ENCODE measurements at places on chromosomes 6 and 20.
A peak's percentile ranks its signal among the peaks of the same experiment; 100 is the strongest.

DNA sequence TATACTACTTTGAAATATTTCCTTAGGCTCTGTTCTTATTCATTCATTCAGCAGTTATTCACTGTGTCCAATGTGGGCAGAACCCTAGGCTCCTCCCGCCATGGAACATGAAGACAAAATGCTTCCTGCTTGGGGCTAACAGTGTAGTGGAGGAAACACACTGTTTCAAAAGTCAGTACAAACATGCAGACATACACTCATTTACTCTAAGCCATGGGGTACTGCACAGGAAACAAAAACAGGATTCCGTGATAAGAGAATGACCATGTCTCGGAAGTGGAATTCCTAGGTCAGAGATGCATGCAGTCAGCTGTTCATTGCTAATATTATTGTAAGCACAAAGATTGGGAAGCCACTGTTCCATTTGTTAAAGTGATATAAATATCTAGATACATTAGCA, 18.4 kb upstream of the FAM209A start:
- DNase-seq = no peak

DNA sequence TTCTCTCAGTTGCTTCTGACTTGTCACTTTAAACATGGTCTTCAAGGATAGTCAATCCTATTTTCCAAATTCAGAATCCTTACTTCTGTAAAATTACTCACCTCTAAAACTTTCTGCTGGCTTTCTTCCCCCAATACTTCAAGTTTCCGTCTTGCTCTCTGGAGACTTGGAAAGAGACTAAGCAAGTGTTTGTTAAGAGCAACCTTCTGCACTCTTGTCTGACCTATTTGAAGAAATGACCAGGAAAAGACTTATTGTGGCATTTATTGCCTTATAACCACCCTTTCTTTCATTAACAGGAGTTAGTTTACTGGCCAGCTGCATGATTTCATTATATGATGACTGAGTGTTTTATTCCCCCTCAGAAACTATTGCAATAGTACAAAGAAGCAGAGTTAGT, 181.0 kb downstream of the TBC1D7 start:
- no peak for DNase-seq

- peak; percentile 21 for DNase-seq
Observed at GRCh38 chr20:20395903-20396568, 28.1 kb downstream of the INSM1 start.

- DNase-seq = no peak
Observed at GRCh38 chr6:168888102-168888501, 365.5 kb downstream of the THBS2 start.

DNA sequence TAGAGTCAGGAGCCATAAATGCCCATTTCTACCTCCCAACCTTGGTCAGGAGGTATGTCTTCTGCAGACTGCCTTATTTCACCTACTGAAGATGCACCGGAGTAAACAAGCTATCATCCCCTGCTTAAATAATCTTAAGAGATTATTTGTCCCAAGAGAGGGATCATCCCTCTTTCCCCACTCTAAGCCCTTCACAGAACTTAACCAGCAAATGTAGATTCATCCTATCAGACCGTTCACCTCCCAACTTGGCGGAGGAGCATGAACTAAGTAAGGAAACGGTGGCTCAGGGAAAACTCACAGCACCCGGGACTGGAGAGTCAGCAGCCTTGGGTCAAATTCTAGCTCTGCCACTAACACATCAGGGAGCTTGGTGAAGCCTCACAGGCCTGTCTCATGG, 115.3 kb downstream of the TRERF1 start:
- no peak for DNase-seq

DNA sequence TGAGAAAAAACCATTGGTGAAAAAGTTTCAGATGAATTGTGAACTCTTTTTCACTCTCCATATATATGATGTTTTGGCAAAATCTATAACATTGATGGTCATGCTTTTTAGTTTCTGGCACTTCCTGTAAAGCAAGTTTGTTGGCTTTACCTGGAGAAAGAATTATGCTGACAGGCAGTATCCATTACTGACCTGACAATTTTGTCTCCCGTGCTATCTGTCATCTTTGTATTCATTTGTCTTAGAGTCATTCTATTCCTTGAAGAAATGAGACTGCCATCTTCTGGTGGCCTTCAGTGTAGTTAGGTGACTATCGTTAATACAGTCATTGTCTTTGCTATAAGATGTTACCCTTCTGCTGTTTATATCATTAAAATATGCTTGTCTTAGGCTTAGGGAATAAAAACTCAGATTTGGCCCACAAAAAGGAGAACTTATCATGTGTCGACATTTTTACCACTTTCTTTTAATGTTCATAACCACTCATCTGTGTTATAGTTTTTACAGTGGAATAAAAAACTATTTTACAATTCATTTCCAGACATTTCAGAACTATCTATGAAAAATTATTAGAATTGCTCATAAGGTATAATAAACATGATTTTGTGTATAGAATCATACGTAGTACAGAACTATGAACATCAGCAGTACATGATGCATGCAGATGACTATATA, 707.0 kb downstream of the EPM2A start:
- no peak for DNase-seq

GRCh38 chr6:1024587-1024986, 287.3 kb upstream of the FOXQ1 start:
- no peak for DNase-seq
